ENCODE measurements at places on chromosomes 3 and 15.

GRCh38 chr3:124967964-124968363 lies 33.4 kb upstream of the MUC13 start:
- DNase-seq = no peak

DNA sequence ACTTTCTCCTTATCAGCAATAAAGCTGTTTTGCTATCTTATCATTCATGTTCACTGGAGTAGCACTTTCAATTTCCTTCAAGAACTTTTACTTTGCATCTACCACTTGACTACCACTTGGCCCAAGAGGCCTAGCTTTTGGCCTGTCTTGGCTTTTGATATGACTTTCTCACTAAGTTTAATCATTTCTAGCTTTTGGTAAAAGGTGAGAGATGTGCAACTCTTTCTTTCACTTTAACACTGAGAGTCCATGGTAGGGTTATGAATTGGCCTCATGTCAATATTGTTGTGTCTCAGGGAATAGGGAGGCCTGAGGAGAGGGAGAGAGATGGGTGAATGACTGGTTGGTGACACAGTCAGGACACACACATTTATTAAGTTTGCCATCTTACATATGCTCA lies 31.0 kb upstream of the FAM3D start:
- DNase-seq = no peak

DNA sequence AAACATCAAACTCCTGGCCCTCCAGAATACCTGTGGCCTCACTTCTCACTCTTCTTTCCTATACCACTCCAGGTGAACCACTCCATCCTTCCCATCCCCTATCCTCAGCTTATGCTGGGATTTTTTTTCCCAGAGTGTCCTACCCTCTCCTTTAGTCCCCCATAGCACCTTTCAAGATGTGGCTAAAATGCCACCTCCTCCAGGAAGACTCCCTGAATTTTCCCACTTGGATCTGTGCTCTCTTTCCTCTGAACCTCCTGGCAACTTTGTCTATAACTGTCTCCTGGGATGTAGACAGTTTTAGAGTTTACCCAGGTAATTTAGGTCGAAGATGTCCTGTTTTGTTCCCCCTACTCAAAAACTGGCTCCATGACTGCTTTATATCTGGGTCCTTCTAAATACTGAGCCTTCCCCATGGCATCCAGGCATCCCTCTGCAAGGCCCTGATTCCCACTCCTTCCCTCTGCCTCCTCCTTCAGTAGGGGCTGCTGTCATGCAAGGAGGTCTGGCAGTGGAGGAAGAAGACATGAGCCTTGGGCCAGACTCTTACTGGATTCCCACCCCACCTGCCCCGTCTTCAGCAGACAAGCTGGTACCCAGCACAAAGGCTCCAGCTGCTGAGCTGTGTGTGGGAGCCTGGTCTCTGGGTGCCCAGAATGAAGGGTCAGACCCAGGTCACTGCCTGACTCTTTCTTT lies 161.5 kb downstream of the SMAD6 start:
- DNase-seq = no peak

DNA sequence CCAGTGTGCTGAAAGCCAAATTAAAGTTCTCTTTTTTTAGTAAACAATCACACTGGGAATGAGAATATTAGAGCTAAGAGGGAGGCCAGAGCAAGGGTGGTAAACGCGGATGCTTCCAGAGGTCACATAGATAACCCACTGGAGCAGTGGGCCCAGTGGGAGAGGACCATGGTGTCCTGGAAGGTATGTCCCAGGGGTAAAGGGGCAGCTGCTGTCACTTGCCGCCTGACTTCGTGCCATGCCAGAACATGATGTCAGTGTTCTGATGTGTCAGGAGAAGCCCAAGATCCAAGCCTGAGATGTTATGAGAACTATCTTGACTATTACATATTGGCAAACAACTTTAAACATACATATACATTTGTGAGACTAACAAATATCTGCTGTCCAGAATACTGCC lies 211.9 kb upstream of the IL12A start:
- no peak for DNase-seq

- no peak for DNase-seq
Measured at GRCh38 chr15:70358871-70359647, 261.3 kb upstream of the TLE3 start.

All from hematopoietic multipotent progenitor cell treated with erythropoietin and hydrocortisone succinate and interleukin-3 and kit ligand, for 6 days (in vitro differentiated cells).